Effector memory CD8-positive, alpha-beta T cell (primary cell): ENCODE measurements at places on chromosomes 12 and 14.

DNA sequence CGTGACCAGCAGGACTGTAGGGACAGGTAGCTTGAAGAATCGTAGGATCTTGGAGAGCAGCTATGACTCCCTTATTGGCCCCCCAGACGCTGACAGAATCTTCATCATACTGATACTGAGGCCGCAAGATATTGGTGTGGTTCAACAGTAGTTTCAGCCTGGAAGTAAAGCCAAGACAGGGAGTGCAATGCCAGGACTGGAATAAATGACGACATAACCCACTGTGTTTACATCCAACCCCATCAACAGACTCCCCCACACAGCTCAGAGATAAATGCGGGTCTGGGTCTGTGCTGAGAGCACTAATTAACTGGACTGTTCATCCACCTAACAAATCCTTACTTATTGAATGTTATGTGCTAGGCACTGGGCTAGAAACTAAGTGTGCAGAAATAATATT is 16.6 kb downstream of the NOXRED1 start:
- no peak overlapping the region for H3K4me3 ChIP-seq
- H3K27ac ChIP-seq, result no peak overlapping the region
- H3K27me3 ChIP-seq, result no peaks in the 10 kb centered on the region

DNA sequence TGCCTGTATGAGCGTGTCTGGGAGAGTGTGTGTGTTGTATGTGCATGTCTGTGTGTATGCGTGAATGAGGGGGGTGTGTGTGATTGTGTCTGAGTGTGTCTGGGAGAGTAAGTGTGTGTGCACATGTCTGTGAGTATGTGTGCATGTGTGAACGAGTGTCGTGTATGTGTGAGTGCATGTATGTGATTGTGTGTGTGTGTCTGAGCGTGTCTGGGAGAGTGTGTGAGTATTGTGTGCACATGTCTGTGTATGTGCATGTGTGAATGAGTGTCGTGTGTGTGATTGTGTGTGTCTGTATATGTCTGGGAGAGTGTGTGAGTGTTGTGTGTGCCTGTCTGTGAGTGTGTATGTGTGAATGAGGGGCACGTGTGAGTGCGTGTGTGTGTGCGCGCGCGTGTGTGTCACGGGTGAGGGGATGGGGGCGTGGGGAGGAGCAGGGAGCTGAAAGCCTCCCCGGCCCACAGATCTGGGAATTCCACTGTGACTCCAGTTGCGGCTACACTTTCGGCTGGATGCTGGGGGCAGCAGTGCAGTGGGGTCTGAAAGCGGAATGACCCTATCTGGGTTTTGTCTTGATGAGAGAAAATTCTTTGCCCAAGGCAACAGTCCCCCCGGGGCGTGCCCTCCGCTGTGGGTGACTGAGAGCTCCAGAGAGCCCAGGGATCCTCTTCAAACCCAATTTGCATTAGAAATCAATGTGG is 138.1 kb upstream of the MED13L start:
- peaks cover under 1% of the 10 kb centered on the region for H3K36me3 ChIP-seq
- no peak overlapping the region for H3K27ac ChIP-seq
- no peaks in the 10 kb centered on the region for H3K4me1 ChIP-seq
- no peak overlapping the region for H3K4me3 ChIP-seq
- peaks cover 6% of the 10 kb centered on the region for H3K27me3 ChIP-seq
- no peak for DNase-seq

GRCh38 chr12:94222351-94223084 is 74.1 kb downstream of the PLXNC1 start:
- no peaks in the 10 kb centered on the region for H3K4me1 ChIP-seq
- peaks cover 9% of the 10 kb centered on the region for H3K36me3 ChIP-seq
- H3K4me3 ChIP-seq, result no peak overlapping the region
- H3K27ac ChIP-seq, result no peak overlapping the region

DNA sequence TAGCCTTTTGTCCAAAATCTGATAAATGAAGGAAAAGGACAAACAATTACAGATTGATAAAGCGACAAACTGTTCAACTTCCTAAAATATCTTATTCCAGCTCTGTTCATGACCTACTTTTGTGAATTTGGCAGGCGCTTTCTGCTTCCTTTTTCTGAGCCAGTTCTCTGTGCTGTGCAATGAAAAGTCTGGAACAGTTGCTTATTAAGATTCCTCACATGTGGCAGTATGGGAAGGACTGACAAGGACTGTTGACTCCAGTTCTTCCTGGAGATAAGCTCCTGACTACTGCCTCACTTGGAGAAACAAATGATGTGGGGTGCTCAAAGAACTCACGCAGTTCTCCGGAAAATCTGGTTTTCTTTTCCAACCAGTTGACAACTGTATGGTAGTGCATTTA is 58.3 kb upstream of the ANP32D start:
- H3K4me3 ChIP-seq, result no peak overlapping the region
- DNase-seq, result no peak
- H3K36me3 ChIP-seq, result no peaks in the 10 kb centered on the region
- peaks cover 8% of the 10 kb centered on the region for H3K4me1 ChIP-seq
- peaks cover 27% of the 10 kb centered on the region for H3K27me3 ChIP-seq

GRCh38 chr14:85293612-85294234 is 236.2 kb upstream of the FLRT2 start:
- H3K27me3 ChIP-seq, result no peaks in the 10 kb centered on the region
- no peak for DNase-seq
- H3K4me1 ChIP-seq, result no peaks in the 10 kb centered on the region
- no peak overlapping the region for H3K4me3 ChIP-seq
- no peaks in the 10 kb centered on the region for H3K36me3 ChIP-seq
- no peak overlapping the region for H3K27ac ChIP-seq
